G401 (cell line): ENCODE measurements at places on chromosomes 3 and 15.

DNA sequence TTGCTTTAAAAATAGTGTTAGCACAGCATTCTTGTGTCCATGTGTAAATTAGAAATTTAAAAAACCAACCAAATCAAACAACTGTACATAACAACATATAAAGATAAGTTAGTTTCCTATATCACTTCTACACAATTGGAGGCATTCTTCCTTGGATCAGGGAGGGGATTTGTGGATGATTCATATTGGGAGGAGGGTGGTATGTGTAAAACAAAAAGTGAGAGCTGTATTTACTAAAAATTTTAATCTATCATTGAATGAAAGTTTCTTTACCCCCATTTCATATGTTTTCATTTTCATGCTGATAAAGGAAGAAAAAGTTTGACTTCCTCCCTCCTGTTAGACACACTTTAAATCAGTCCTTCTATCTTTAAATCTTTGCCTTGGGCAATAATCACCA, 325.0 kb downstream of the SATB1 start:
- DNase-seq = no peak

DNA sequence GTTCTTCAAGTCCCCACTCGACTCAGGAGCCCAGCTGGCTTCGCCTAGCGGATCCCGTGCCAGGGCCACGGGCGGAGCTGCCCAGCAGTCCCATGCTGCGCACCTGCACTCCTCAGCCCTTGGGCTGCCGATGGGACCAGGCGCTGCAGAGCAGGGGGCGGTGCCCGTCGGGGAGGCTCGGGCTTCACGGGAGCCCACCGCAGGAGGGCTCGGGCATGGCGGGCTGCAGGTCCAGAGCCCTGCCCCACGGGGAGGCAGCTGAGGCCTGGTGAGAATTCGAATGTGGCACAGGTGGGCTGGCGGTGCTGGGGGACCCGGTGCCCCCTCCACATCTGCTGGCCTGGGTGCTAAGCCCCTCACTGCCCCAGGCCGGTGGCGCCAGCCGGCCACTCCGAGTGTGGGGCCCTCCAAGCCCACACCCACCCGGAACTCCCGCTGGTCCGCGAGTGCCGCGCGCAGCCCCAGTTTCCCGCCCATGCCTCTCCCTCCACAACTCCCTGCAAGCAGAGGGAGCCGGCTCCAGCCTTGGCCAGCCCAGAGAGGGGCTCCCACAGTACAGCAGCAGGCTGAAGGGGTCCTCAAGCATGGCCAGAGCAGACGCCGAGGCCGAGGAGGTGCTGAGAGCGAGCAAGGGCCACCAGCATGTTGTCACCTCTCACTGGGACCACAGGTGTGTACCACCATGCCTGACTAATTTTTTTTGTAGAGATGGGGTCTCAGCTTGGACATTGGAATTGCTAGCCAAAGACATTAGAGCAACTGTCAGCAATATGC, 17.0 kb downstream of the RAB7A start:
- DNase-seq = no peak

DNA sequence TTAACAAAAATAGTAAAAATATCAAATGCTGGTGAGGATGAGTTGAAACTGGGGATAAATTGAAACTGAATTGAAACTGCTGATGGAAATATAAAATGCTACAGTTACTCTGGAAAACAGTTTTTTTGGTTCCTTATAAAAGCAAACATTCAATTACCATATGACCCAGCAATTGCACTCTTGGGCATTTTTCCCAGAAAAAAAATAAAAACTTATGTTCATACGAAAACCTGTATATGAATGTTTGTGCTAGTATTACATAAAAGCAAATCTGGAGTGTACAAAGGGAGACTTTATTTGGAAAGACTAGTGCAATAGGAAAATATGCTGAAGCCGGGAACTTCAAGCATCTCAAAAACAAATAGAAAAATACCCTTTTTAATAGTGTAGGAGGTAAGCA, 857.9 kb upstream of the CADM2 start:
- DNase-seq = no peak

DNA sequence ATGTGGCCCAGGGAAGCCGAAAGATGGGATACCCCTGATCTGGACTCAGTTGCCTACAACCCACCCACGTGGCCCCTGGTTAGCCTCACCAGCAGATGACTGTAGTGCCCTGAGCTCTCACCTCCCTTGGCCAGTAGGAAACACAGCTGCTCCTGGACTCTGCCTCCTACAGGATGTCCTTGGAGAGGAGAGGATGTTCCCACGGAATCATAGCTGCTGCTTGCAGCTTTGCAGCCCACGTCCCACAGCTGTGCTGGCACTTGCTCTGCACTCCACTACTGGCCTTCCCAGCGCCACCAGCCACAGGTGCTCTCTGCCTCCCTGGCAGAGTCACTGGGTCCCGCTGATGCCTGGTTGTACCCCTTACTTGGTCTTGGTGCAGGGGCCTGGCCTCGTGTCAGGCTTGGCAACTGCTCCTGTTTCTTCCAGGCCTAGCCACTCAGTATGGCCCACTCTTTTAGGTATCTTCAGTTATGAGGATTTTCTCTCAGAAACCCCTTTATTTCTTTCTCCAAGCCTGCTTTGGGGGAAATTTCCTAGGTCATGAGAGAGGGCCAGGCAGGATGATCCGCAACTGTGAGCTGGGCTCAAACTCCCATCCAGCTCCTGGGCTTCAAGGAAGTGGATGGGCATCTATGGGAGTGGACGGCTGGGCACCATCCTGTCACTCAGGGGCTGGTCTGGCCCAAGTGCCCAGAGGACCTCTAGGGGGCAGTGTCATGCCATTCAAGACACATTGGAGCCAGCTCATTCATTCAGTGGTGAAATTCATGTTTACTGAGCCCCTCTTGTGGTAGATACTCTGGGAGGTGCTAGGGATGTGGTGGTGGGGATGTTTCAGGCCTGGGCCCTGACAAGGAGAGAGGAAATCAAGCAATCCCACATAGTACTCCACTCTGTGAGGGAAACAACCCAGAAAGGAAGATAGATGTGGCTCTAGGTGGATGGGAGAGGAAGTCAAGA, 16.2 kb upstream of the VILL start:
- peak; percentile 57 for DNase-seq

DNA sequence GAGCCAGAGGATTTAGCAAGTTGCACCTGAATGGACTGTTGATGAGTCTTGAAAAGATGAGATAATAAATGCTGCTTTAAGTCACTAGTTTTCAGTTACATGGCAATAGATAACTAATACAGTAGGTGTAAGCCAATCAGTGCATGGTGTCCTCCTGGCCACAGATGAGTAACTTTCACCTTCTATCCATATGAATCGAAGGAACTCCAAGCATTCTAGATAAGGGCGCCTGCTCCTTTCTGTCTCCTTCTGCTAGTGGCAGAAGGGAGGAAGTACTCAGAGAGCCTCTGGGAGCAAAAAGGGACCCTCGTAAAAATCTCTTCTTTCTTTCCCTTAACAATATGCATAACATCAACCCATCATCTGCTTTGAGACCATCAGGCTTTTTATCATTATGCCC, 37.3 kb downstream of the TM6SF1 start:
- DNase-seq = no peak

DNA sequence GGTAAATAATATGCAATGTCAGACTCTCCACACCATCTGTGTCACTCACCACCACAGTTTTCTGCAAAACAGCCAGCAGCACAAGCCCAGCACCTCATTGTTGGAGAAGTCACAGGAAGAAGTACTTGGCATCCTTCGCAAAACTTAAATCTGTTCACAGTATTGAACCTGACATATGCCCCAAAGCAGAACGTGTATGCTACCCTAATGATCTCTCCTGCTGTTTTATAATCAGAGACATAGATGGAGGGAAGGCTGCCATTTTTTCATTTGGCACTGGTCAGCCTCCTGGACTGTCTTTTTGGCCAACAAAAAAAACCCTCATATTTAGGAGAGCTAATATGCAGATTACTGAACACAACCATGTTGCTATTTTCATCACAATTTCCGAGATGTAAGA, 1272.9 kb downstream of the ROBO1 start:
- peak; percentile 83 for DNase-seq

DNA sequence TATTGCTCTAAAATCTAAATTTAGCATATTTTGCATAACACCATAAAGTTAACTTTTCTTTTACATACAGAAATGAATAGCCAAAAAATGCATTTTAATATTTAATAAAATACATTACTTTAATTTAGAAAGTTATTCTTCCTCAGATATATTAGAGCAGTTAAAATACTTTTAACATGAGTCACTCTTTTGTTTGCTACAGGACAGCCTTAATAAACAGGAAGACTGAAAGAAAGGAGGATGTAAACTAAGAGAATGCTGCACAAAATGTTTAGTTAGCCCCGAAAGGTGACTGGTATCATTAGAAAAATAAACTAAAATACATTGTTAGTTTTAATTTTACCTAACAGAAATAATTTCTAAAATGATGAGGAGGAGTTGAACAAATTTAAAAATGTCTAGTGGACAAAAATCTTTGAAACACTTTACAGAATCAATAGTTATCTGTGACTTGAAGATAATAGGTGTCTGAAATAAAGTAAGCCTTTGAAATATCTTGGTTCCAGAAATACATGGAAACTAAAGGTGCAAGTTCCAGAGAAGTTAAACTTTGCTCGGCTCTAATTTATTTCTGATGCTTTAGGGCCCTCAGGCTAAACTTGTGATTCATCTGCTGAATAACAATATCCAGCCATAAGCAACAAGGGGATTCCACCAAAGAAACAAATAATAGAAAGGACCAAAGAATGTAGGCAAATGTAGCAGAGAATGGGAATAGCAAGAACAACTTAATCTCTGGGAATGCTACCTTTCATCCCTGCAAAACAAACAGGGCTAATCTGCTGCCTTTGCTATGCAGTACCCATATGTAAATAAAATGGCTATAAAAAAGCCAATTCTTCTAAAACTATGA, 138.3 kb upstream of the UBP1 start:
- no peak for DNase-seq

- DNase-seq = no peak
Measured at GRCh38 chr3:128556384-128556783, 63.4 kb upstream of the GATA2 start.

GRCh38 chr3:177538048-177538749, 340.9 kb upstream of the TBL1XR1 start:
- peak; percentile 88 for DNase-seq
